ENCODE measurements at places on chromosomes 2 and 18.

DNA sequence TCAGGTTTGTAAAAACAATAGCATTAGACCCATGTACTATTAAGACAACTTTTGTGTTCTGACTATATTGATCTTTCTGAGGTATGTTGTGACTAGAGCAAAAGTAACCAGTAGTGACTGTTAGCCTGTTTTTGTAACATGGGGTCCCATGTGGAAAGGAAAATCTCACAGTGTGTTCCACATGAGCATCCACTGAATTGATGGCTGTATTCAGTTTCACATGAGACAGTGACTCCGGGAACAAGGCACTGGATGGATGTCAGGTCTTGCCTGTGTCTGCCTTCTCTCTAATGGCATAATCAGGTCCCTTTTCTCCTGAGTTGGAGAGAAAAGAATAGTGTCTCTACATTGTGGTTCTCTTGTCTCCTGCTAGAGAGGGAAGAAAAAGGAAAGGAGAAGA, 27.5 kb downstream of the TMEM178A start:
- H3K27me3 ChIP-seq = no peaks in the 10 kb centered on the region
- H3K4me1 ChIP-seq = peaks cover 6% of the 10 kb centered on the region
- no peaks in the 10 kb centered on the region for H3K36me3 ChIP-seq
- DNase-seq = no peak
- H3K4me3 ChIP-seq = no peak overlapping the region

GRCh38 chr18:48270929-48271328, 138.3 kb downstream of the ZBTB7C start:
- no peak overlapping the region for H3K4me3 ChIP-seq
- no peaks in the 10 kb centered on the region for H3K36me3 ChIP-seq
- H3K27ac ChIP-seq = no peak overlapping the region
- no peak for DNase-seq
- H3K4me1 ChIP-seq = no peaks in the 10 kb centered on the region

GRCh38 chr2:156581280-156581679, 145.1 kb downstream of the GPD2 start:
- H3K27ac ChIP-seq = no peak overlapping the region
- DNase-seq = no peak
- no peaks in the 10 kb centered on the region for H3K4me1 ChIP-seq
- H3K36me3 ChIP-seq = peaks cover 6% of the 10 kb centered on the region
- H3K4me3 ChIP-seq = no peak overlapping the region
- no peaks in the 10 kb centered on the region for H3K27me3 ChIP-seq

DNA sequence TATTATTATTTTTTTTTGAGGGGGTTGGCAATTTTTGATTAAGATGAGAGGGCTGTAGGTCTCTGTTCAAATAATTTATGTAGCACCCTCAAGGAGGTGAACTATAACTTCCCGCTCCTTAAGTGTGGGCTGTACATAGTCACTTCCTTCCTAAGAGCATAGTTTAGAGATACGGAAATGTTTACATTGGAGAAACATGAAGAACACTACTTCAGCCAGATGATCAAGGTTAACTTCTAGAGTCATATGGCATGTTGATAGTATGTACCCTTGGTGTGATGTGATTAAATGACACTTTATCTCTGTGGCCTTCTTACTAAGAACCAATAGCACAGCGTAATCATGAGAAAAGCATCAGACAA, 93.7 kb downstream of the MIB1 start:
- no peaks in the 10 kb centered on the region for H3K4me1 ChIP-seq
- no peak overlapping the region for H3K4me3 ChIP-seq
- H3K27ac ChIP-seq = no peak overlapping the region
- no peak for DNase-seq
- peaks cover 7% of the 10 kb centered on the region for H3K36me3 ChIP-seq

- H3K36me3 ChIP-seq = peaks cover 8% of the 10 kb centered on the region
- H3K27ac ChIP-seq = peak overlapping the region; percentile 95
- no peaks in the 10 kb centered on the region for H3K27me3 ChIP-seq
- peaks cover 39% of the 10 kb centered on the region for H3K4me1 ChIP-seq
These were observed 35.2 kb downstream of the ZNF516 start for GRCh38 chr18:76459687-76460350.

- peak; percentile 13 for DNase-seq
- H3K4me1 ChIP-seq = peaks cover 59% of the 10 kb centered on the region
- H3K27ac ChIP-seq = peak overlapping the region; percentile 78
- H3K4me3 ChIP-seq = no peak overlapping the region
- H3K36me3 ChIP-seq = no peaks in the 10 kb centered on the region
These were observed 48.6 kb upstream of the RAPH1 start for GRCh38 chr2:203583701-203584100.

DNA sequence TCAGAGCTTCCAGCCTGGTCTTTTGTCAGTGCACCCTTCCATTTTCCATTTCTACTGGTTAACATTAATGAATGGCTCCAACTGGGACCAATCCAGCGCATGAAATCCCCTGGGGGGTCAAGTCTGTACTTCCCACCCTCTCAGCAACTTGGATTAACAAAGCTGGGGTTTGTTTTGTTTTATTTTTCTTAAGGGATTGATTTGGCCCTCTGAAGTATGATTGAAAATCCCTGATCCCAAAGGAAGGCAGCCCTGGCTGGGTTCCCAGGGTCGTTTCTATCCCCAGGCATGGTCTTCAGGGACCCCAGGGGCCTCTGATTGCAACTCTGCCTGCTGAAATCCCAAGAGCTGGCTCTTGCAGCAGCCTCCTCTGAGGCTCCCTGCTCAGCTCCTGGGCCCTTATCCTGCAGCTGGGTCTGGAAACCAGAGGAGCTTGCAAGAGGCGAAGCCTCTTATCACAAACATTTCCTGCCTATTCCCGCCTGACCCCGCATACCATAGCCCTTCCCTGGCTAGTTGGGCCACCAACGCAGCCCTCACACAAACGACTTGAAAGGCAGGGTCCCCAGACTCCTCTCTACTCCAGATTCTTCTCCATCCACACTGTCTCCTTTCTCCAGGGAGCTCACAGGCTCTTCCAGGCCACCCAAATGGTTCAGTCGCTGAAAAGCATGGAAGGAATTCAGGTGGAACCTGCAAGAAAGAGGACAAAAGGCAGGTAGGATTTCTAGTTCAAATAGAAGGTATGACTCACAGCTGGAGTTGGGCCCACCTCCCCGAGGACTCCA, 109.7 kb upstream of the PKDCC start:
- peaks cover 39% of the 10 kb centered on the region for H3K4me1 ChIP-seq
- H3K27me3 ChIP-seq = no peaks in the 10 kb centered on the region
- no peaks in the 10 kb centered on the region for H3K36me3 ChIP-seq
- no peak overlapping the region for H3K27ac ChIP-seq
- no peak overlapping the region for H3K4me3 ChIP-seq

GRCh38 chr2:238865015-238865719, 17.3 kb downstream of the TWIST2 start:
- DNase-seq = no peak
- H3K27me3 ChIP-seq = no peaks in the 10 kb centered on the region
- no peaks in the 10 kb centered on the region for H3K36me3 ChIP-seq
- H3K4me3 ChIP-seq = peak overlapping the region; percentile 49

DNA sequence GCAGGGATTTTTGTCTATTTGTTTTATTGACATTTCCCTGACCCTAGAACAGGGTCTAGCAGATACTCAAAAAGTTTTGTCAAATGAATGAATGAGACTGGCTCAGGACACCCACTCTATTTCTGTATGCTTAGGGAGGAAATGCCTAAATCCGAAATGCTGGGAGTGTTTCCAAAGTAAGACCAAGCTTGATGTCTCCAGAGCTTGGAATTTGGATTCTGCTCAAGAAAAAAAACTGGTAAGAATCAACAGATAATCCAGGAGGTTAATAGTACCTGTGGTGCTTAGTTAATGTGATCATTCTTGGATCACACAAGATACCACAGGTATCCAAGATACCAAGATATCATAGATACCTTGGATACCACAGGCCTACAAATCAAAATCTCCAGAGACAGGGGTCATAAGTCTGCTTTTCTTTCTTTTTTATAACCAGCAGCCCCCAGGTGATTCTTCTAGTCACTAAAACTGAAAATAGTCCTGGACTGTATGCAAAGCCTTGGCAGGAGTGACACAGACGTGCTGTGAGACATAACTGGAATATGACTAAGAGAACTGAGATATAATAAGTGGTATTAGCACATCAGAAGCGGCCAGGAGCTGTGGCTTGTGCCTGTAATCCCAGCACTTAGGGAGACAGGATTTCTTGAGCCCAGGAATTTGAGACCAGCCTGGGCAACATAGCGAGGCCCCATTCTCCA, 39.9 kb upstream of the SP3 start:
- H3K4me1 ChIP-seq = peaks cover 28% of the 10 kb centered on the region
- H3K27me3 ChIP-seq = no peaks in the 10 kb centered on the region
- peak; percentile 80 for DNase-seq

- H3K4me1 ChIP-seq = no peaks in the 10 kb centered on the region
- no peak overlapping the region for H3K4me3 ChIP-seq
- H3K36me3 ChIP-seq = no peaks in the 10 kb centered on the region
- no peak for DNase-seq
- H3K27ac ChIP-seq = no peak overlapping the region
These were observed 298.1 kb downstream of the TGIF1 start for GRCh38 chr18:3748086-3748485.

- peak overlapping the region; percentile 96 for H3K4me3 ChIP-seq
- H3K4me1 ChIP-seq = peaks cover 5% of the 10 kb centered on the region
- DNase-seq = no peak
- H3K27ac ChIP-seq = no peak overlapping the region
These were observed 566 bp upstream of the MRPS5 start for GRCh38 chr2:95122197-95122551.

DNA sequence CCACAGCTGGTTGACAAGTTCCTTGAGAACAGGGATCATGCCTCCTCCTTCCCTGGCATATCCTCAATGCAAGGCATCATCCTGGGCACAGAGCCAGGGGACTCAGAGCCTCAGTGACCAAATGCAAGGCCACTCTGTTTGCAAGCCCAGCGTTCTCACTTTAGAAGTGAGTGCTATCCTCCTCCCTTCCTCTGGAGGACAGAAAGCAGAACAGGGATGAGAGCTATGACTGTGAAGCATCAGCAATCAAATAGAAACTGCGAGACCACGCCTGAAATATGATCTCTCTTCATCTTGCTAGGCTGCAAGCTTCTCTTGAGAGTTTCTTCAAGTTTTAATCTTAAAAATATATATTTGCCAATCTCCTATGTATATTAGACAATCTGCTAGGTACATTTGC, 119.8 kb downstream of the LRATD1 start:
- no peak overlapping the region for H3K4me3 ChIP-seq
- DNase-seq = no peak
- H3K36me3 ChIP-seq = no peaks in the 10 kb centered on the region
- no peak overlapping the region for H3K27ac ChIP-seq

DNA sequence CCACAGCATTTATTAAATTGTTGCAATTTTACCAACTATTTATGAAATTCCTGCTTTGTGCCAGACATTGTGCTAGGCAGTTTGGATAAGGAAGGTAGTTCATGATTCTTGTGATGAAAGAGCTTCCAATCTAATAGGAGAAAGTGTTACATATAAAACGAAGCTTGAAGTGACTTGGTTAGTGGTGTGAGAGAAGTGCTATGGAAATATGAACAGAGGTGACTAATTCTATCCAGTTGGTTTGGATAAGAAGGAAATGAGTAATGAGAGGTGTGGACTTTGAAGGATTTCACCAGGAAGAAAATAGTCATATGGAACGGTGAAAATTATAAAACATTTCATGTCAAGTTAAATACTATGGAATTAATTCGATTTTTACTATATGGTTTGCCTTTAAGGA, 48.6 kb downstream of the EML6 start:
- H3K27me3 ChIP-seq = no peaks in the 10 kb centered on the region
- peaks cover 24% of the 10 kb centered on the region for H3K4me1 ChIP-seq
- peak; percentile 57 for DNase-seq
- no peaks in the 10 kb centered on the region for H3K36me3 ChIP-seq

- H3K27ac ChIP-seq = peak overlapping the region; percentile 50
- DNase-seq = peak; percentile 66
- H3K27me3 ChIP-seq = no peaks in the 10 kb centered on the region
- H3K36me3 ChIP-seq = no peaks in the 10 kb centered on the region
These were observed 218.2 kb downstream of the RBM43 start for GRCh38 chr2:151043484-151043883.

- no peak for DNase-seq
- H3K4me1 ChIP-seq = peaks cover 15% of the 10 kb centered on the region
- H3K36me3 ChIP-seq = peaks cover 5% of the 10 kb centered on the region
These were observed 38.3 kb downstream of the SFXN5 start for GRCh38 chr2:73033142-73033765.

DNA sequence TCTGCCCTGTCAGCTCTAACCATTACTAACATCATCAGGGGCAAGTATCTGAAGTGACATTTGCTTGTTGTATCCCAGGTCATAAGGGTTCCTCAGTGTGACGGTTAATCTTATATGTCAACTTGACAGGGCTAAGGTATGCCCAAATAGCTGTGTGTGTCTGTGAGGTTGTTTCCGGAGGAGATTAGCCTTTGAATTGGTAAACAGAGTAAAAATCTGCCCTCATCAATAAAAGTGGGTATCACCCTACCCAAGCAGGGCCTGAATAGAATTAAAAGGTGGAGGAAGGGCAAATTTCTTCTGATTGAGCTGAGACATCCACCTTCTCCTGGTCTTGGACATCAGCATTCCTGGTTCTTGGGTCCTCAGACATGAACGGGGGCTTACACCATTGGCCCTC, 12.8 kb upstream of the TGFA start:
- no peaks in the 10 kb centered on the region for H3K4me1 ChIP-seq
- H3K36me3 ChIP-seq = no peaks in the 10 kb centered on the region
- DNase-seq = no peak
- no peak overlapping the region for H3K4me3 ChIP-seq

DNA sequence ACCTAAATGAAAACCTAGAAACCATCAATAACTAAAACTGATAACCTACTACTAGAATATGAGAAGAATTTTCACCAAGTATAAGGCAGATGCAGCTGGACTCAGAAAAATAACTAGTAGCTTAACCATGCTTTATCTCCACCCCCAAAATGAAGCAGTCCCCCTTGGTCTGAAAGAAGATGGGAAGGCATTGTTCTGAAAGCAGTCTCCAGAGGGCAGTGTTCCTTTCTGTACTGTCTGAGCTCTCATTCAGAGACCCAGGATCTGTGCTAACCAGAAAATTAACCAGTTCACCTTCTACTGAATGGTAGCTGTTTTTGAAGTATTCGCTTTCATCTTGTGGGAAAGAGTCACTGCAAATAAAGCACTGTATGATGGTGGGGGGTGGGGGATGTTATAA, 273.0 kb downstream of the PDE11A start:
- no peak overlapping the region for H3K4me3 ChIP-seq
- H3K4me1 ChIP-seq = no peaks in the 10 kb centered on the region
- no peak overlapping the region for H3K27ac ChIP-seq
- no peak for DNase-seq
- no peaks in the 10 kb centered on the region for H3K36me3 ChIP-seq

DNA sequence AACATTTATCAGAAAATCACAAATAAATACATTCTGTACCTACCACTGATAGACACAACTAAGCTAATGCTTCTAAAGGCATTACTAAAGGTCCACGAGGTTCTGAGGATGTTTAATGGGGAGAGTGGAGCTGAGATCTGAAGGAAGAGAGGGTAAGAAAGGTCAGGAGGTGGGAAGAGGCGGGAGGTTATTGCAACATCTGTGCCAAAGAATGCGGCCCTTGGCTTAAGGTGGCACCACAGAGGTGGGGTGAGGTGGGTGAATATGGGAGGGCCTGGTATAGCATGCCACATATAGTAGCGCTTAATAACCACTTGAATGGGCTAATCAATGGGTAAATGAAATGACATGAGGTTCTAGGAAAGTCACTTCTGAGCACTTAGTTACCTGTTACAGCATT, 217.8 kb upstream of the ATP5MC3 start:
- H3K36me3 ChIP-seq = no peaks in the 10 kb centered on the region
- no peak overlapping the region for H3K4me3 ChIP-seq
- no peak for DNase-seq
- no peak overlapping the region for H3K27ac ChIP-seq
- H3K4me1 ChIP-seq = no peaks in the 10 kb centered on the region
- H3K27me3 ChIP-seq = no peaks in the 10 kb centered on the region

- peaks cover 66% of the 10 kb centered on the region for H3K36me3 ChIP-seq
- no peak for DNase-seq
- no peak overlapping the region for H3K4me3 ChIP-seq
These were observed 119.2 kb upstream of the CCDC195 start for GRCh38 chr2:224835405-224835804.

Measured in osteoblast (primary cell).